Stimulated activated CD8-positive, alpha-beta memory T cell treated with anti-CD3 and anti-CD28 coated beads, Interleukin-7, amount 100 ng/mL, for 1 hour (primary cell): ENCODE measurements at places on chromosomes 1 and 21.

GRCh38 chr1:115546846-115547245 lies 94.9 kb upstream of the VANGL1 start:
- DNase-seq, result no peak

- no peak for DNase-seq
Measured at GRCh38 chr1:36273024-36273423, 33.1 kb upstream of the SH3D21 start.

DNA sequence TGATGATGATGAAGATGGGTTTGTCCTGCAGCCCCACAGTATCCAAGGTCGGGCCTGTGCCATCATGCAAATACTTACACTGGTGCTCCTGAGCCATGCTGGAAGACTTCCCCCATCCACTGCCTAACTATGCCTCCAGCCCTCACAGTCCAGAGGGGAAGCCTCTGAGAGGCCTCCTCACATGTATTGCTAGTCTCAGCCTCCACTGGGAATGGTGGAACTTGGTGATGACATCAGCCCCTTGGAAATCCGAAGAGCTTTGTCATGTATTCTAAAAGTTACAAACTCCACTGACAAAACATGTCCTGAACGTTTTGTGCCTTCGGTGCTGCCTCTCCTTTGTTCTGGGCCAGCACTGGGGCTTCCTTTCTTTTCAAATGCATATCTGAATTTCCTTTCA lies 61.1 kb upstream of the DMRTB1 start:
- no peak for DNase-seq

DNA sequence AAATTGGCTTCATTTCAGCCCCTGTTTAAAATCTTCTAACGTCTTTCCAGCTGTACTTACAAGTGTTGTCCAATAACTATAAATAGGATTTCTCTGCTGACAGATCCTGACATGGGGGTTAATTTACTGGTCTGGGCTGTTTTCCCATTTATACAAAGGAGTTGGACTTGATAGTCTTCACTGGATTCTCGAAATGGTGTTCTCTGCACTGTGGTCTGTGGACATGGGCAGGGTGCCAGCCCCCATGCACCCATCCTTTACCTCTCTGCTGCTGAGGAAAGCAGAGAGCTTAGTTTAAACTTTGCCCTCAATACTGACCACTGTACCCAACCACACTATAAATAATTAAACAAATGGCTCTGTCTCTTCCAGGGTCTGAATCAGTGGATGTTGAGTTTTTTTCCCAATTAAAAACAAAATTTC lies 5.2 kb downstream of the DIO1 start:
- no peak for DNase-seq

GRCh38 chr21:16020878-16021277 lies 291.1 kb downstream of the USP25 start:
- no peak for DNase-seq
